Naive thymus-derived CD8-positive, alpha-beta T cell (primary cell): ENCODE measurements at places on chromosomes 11 and 22.

DNA sequence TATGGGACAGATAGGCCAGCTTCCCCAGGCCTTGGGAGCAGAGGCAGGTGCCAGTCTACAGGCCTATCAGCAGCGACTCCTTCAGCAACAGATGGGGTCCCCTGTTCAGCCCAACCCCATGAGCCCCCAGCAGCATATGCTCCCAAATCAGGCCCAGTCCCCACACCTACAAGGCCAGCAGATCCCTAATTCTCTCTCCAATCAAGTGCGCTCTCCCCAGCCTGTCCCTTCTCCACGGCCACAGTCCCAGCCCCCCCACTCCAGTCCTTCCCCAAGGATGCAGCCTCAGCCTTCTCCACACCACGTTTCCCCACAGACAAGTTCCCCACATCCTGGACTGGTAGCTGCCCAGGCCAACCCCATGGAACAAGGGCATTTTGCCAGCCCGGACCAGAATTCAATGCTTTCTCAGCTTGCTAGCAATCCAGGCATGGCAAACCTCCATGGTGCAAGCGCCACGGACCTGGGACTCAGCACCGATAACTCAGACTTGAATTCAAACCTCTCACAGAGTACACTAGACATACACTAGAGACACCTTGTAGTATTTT lies 26.6 kb upstream of the L3MBTL2 start:
- no peaks in the 10 kb centered on the region for H3K27me3 ChIP-seq
- H3K4me3 ChIP-seq: no peak overlapping the region
- H3K27ac ChIP-seq: peak overlapping the region; percentile 79
- no peak for DNase-seq

DNA sequence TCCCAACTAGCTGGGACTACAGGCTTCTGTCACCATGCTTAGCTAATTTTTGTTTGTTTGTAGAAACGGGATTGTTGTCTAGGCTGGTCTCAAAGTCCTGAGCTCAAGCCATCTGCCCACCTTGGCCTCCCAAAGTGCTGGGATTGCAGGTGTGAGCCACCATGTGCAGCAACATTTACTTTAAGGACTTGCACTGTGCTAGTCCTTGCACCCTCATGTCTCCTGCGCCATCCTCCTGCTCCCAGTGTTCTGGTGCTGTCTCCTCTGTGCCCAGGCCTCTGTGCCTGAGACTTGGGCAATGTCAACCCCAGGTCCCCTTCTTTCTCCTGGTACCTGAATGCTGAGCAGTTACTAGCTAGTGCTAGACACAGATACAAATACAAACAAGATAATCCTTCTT lies 26.7 kb downstream of the WEE1 start:
- H3K4me3 ChIP-seq: no peak overlapping the region
- H3K4me1 ChIP-seq: peaks cover 22% of the 10 kb centered on the region
- no peak for DNase-seq
- H3K27ac ChIP-seq: peak overlapping the region; percentile 85
- no peaks in the 10 kb centered on the region for H3K36me3 ChIP-seq

DNA sequence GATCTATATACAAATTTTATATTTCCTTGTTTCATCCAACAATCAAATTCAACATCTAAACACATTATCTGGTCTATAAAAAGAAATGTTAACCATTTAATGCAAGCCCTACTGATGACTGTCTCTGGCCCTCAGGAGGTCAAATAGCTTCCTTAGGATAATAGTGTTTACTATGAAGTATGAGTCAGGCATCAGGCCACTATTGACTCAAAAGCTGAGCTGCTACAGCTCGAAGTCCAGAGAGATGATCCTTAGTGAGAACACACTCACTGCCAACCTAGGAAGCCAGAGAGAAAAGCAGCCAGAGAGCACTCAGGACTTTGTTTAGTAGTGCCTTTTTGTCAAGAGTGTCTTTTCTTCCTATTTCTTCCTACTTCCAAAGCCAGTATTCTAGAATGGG lies 171.8 kb downstream of the SOX6 start:
- H3K36me3 ChIP-seq: no peaks in the 10 kb centered on the region
- H3K27ac ChIP-seq: no peak overlapping the region
- no peak for DNase-seq
- H3K4me3 ChIP-seq: no peak overlapping the region

DNA sequence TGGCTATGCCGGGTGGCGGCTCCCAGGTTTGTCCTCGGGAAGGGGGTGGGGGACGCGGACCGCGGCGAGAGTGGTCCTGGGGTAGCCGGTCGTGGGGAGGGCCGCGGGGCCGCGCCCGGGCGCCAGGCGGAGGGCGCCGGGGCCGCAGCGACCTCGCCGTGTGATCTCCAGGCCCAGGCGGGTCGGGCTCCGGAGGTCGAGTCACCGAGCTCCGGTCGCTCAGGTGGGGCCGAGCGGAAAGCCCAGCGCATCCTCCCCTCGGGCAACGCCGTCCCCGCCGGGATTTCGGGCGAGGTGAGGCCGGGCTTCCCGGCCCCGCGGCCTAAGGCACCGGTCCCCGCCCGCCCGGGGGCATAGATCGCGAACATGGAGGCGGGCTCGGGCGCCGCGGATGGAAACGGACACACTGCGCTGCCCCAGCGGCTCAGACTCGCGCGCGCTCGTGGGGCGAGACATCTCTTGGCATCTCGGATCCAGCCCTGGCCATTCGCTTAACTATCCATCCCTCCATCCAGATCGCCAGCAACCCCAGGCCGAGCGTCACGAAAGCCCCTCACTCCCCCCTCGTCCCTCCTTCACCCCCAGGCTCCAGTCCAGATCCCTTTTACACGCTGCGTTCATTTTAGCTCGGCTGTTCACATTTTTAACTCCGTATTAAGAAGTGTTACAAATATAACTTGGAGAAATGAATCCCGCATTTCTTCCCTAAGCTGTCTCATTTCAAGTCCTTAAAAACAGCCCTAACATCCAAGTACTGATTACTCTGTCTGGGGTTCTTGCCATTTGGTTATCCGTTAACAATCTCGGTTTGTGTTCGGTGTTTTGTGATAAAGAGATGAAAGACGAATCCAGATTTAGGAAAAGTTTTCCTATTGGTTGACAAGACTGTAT lies 460 bp downstream of the ZC3H12C start:
- DNase-seq: no peak
- no peaks in the 10 kb centered on the region for H3K36me3 ChIP-seq
- peaks cover 5% of the 10 kb centered on the region for H3K4me1 ChIP-seq
- H3K27me3 ChIP-seq: peaks cover 41% of the 10 kb centered on the region
- peak overlapping the region; percentile 46 for H3K4me3 ChIP-seq

DNA sequence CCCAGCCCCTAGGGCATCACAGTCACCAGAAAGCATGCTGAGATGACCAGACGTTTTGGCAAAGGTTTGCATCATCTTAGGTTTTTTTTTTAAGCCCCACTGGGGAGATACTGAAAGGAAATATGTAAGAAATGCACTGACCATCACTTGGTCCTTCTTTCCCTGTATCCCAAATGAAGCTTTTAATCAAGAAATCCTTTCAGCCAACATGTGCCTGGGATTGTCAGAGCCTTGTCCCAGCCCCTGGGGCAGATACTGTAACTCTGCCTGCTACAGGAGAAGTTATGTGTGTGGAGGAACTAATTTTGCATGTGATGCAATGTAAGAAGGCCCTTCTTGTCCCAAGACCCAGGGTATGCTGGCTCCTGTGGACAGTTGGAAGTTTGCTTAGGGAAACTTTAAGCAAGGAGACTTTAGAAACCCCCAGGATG lies 65.6 kb downstream of the PPFIBP2 start:
- no peak overlapping the region for H3K4me3 ChIP-seq
- peaks cover 20% of the 10 kb centered on the region for H3K36me3 ChIP-seq
- H3K27me3 ChIP-seq: peaks cover 21% of the 10 kb centered on the region
- no peak for DNase-seq

DNA sequence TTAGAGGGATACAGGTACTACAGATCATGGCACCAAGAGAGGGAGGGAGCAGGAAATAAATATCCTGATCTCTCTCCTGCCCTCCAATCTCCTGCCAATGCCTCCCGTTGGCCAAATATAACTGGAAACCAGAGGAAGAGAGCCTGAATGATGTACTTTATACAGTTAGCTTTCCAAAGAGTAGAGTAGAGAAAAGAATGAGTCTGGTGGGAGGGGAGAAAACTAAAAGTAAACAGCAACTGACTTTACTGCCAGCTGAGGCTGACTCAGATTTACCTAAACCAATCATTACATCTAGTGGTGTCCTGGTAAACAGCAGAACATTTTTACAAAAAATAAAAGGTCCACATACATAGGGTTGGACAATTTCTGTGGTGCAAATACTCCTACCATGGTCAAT lies 5.1 kb downstream of the MPZL3 start:
- peaks cover 77% of the 10 kb centered on the region for H3K4me1 ChIP-seq
- H3K4me3 ChIP-seq: no peak overlapping the region
- H3K27me3 ChIP-seq: no peaks in the 10 kb centered on the region
- H3K27ac ChIP-seq: peak overlapping the region; percentile 41

GRCh38 chr11:26158251-26158650 lies 173.7 kb upstream of the ANO3 start:
- H3K27ac ChIP-seq: no peak overlapping the region
- H3K4me3 ChIP-seq: no peak overlapping the region
- peaks cover 3% of the 10 kb centered on the region for H3K36me3 ChIP-seq
- DNase-seq: no peak
- no peaks in the 10 kb centered on the region for H3K4me1 ChIP-seq

DNA sequence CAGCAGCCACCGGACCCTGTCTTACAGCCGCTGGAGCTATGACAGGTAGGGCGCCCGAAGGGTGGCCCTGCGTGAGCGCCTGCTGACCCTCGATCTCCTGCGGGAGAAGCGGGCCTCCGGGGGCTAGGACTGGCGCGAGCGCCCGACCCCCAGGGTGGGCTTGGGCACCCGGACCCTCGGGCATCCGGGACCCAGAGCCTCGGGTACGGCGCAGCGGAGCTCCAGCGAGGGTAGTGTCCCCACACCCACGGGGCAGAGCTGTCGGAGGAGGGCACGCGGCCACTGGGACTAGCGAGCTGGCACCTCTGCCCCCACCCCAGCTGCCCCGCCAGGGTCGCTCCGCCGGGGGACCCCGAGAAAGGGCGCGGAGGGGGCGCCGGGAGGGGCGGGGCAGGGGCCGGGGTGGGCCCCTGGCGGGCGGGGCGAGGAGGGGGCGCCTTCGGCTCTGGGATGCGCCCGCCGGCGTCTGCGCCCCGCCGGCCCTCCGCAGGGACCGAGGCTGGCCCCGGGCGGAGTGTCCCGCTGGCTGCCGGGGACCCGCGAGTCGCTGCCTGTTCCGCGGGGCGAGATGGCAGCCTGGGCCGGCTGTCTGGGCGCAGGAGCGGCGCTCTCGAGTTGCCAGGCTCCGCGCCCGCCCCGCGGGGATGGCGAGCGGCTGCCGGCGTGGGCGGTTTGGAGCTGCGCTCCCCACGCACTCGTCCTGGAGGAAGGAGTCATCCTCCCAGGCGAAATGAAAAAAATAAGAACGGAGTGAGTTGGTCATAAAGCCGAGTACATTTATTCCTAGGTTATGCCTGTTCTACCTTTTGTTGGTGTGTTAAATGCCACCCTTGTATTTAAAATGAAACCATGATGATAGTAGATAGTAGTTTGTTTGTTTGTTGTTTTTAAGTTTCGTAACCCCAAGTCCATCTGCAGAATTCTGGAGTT lies 32.4 kb downstream of the EIF3F start:
- DNase-seq: peak; percentile 19
- peak overlapping the region; percentile 88 for H3K4me3 ChIP-seq
- H3K27ac ChIP-seq: peak overlapping the region; percentile 40
- H3K27me3 ChIP-seq: peaks cover 23% of the 10 kb centered on the region
- H3K4me1 ChIP-seq: peaks cover 15% of the 10 kb centered on the region

GRCh38 chr11:47918882-47919495 lies 61.4 kb upstream of the PTPRJ start:
- no peaks in the 10 kb centered on the region for H3K36me3 ChIP-seq
- H3K27me3 ChIP-seq: no peaks in the 10 kb centered on the region
- H3K4me1 ChIP-seq: peaks cover 26% of the 10 kb centered on the region
- DNase-seq: no peak

DNA sequence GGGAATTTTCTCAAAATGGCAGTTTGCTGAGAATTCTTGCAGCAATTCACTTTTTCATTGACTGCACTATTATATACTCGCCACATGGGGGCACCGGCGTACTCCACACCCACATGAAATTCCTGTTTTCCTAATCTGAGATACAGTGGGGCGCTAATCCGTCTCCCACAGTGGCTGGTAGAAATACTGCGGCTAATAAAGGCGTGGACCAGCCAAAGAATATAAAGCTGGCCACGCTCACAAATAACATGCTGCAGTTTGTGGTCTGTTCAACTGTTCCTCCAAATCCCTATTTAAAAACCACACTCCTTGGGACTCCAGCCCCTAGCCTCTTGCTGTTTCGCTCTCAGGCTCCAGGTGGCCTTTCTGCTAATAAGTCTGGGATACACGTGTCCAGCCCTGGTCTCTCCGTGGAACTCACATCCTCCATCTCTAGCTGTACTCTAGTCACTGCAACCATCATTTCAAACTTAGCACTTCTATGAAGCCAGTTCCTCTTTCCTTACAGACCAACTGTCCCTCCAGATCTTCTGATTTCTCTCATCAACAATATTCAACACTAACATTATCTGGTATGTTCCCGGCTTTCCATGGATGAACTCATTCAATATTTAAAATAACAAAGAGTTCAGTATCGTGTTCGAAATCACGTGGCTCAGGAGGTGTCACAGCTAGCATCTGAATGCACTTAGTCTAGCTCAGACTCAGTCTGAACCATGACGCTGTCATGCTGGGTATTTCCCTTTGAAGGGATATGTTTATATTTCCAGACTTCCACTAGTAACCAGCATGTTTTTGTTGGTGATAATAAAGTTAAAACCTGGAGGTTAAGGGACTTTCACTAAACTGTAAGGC lies 22.0 kb downstream of the TBRG1 start:
- no peaks in the 10 kb centered on the region for H3K27me3 ChIP-seq
- DNase-seq: peak; percentile 6
- peaks cover 2% of the 10 kb centered on the region for H3K4me1 ChIP-seq
- no peak overlapping the region for H3K27ac ChIP-seq

DNA sequence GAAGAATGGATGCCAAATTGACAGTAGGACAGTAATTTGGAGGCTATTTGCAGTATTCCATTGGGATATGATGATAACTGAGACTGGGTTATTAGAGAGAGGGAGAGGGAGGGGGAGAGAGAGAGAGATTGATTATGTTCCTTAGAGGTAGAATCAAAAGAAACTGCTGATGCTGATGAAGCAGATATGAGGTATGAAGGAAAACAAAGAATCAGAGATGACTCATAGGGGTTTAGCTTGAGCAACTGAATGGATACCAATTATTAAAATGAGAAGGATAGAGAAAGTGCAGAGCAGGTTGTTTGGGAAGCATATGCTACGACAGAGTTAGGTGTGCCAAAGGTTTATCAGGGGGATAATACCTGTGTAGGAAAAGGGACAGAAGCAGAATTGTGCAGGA lies 12.8 kb upstream of the NUCB2 start:
- H3K36me3 ChIP-seq: no peaks in the 10 kb centered on the region
- H3K27ac ChIP-seq: no peak overlapping the region
- no peak for DNase-seq
- H3K27me3 ChIP-seq: no peaks in the 10 kb centered on the region
- peaks cover 3% of the 10 kb centered on the region for H3K4me1 ChIP-seq
